Breast epithelium (tissue), 4 donors: ENCODE measurements at places on chromosomes 3 and 15.
A peak's percentile ranks its signal among the peaks of the same experiment; 100 is the strongest.

GRCh38 chr3:43764471-43764870, 73.7 kb downstream of the ABHD5 start:
- DNase-seq: no peak

- DNase-seq: no peak
Observed at GRCh38 chr3:120182613-120183511, 88.6 kb upstream of the GSK3B start.

- DNase-seq: no peak
Observed at GRCh38 chr3:40185029-40185695, 124.3 kb upstream of the EIF1B start.

DNA sequence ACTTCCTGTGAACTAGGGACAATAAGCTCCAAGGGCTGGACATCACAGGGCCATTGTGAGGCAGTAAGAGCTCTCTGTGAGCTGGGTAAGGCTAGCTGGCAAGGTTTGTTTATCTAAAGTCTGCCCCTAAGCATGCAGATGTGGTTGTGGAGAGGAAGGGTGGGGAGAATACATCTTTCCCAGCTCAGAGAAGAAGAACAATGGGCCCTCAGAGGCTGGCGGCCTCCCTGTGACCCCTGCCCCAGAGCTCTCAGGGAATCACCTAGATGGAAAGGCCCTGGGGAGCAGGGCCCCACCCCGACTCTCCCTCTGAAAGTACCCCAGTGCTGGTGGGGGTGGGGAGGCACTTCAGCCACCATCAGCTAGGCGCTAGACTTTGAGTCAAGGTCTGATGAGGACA, 4.3 kb upstream of the AP3B2 start:
- no peak for DNase-seq

- DNase-seq: no peak
Observed at GRCh38 chr15:22810033-22810852, 23.8 kb downstream of the NIPA1 start.

- DNase-seq: no peak
Observed at GRCh38 chr3:123155471-123156011, 46.2 kb upstream of the SEC22A start.

DNA sequence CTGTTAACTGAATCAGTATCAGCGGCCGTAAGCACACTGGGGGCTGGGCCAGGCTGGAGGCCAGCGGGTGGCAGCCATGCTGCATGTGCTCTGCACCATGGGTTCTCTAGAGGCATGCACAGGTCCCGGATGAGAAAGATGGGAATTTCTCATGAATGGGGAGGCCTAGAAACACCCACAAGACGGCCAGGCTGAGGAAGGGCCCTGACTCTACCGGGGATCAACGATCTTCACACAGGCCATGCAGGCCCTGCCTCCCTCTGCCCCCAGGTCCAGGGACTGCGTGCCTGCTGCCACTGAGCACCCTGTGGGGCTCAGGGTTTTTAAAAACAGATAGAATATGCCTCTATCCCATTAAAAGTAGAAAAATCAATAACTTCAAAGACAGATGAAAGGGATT, 32.7 kb downstream of the SLC41A3 start:
- DNase-seq: no peak

GRCh38 chr3:30520699-30521098, 85.7 kb upstream of the TGFBR2 start:
- no peak for DNase-seq

GRCh38 chr3:124780356-124780755, 50.1 kb downstream of the UMPS start:
- peak; percentile 65 for DNase-seq

DNA sequence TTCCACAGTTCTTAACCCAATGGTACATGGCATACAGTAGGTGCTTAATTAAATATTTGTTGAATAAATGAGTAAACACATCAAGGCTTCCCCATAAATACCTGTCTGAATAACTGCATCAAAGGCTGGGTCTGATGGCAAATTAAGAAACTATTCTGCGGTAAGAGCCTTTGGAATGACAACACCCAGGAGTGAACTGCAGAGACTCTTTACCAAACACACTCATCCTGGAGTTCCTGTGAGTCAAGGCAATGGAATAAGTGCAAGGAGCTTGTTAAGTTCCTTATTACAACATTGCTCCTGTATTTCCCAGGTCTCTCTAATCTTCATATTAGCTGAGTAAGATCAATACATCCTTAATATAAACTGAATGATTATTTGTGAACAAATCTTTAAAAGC, 119.9 kb upstream of the STT3B start:
- DNase-seq: no peak

DNA sequence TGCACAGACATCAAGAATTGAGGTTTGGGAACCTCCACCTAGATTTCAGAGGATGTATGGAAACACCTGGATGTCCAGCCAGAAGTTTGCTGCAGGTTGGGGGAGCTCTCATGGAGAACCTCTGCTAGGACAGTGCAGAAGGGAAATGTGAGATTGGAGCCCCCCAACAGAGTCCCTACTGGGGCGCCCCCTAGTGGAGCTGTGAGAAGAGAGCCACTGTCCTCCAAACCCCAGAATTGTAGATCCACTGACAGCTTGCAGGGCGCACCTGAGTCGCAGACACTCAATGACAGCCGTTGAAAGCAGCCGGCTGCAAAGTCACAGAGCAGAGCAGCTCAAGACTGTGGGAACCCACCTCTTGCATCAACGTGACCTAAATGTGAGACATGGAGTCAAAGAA, 34.6 kb upstream of the EPHA6 start:
- DNase-seq: no peak

GRCh38 chr3:15665510-15666150, 64.1 kb downstream of the BTD start:
- DNase-seq: no peak

DNA sequence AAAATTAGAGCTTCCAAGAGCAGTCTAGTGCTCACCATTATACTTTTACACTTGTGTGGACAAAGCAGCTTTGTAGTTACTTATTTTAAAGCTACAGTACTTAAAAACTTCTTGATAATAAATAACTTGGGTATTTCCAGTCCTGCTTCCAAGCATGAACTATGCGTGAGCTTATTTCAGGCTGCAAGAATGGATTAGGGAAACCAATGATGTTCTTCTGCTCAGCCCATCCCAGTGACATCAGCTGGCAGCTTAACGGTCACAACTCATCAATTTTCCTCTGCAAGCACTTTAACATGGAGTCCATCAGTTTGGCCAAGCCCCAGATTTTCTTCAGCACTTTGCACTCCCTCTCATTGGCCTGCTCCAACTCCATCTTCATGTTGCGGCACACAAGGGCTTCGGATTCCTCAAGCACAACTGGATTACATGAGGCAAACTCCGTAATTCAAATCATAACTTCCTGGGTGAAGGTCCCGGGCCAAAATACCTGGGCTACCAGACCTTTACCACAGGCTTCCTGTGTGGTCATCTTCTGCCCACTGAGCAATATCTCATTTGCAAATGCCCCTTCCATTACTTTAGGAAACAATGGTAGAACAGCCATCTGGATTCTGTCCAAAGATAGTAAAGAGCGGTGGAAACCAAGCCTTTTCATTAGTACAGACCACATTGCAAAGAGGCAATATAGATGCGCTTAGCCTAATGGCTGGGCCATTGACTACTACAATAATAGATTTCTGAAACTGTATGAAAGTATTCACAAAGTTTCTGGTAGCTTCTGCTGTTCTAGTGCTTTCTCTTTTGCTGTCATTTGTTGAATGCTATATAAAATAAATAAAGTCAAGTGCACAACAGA, 87.5 kb upstream of the DAZL start:
- DNase-seq: no peak

DNA sequence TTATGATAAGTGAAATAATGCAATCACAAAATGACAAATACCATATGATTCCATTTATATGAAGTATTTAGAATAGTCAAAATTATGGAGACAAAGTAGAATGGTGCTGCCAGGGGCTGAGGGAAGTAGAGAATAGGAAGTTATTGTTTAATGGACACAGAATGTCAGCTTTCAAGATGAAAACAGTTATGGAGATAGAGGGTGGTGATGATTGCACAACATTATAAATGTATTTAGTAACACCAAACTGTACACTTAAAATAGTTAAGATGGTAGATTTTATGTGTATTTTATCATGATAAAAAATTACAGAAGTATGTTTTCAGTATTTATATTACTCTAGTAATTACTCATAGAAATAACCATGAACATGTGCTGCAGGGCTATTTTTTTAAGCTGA, 100.8 kb upstream of the AZI2 start:
- no peak for DNase-seq

DNA sequence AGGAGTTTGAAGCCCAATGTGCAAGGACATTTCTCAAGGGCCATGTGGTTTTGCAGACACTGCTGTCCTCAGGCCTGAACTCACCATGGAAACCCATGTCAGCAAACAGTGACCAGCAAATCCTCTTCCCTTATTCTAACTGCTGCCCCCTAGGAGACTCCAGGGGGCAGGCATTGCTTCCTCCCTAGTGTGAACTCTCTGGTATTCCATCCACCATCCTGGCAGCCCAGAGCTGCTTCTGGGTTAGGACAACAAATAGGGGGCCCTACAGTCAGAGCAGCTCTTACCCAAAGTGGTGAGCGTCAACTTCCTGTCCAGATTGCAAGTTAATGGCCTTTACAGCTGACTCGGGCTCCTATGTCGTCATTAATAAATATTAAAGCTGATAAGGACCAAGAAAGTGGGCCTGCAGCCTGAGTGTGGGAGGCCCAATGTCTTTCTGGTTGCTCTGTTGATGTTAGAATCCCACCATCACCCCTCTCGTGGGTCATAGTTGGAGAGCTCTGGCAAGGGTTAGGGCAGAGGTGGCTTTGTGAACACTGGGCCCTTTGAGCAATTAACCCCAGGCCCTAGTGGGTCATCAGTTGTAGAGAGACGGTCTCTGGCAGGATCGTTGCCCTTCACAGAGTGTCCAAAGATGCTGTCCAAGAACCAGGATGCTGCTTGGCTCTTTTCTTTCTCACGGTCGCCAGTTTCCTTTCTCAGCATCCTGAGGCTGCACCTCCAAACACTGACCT, 41.5 kb downstream of the TGM4 start:
- no peak for DNase-seq

GRCh38 chr3:13352621-13353131, 67.4 kb downstream of the NUP210 start:
- no peak for DNase-seq

DNA sequence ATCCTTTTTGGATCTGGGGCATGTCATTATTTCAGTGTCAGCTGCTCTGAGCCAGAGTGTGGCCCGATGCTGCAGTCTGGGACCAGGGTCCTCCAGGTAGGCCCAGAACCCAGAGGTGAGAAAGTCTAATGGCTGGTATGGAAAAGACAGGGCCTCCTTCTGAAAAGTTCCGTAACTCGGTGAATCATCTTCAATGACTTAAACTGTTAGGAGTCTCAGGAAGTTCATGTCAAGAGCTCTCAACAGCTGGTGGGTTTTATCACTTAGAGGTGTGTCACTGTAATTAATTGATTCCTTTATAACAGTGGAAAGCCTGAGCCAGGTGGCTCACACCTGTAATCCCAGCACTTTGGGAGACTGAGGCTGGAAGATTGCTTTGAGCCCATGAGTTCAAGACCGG, 28.5 kb upstream of the PDE8A start:
- no peak for DNase-seq

- DNase-seq: no peak
Observed at GRCh38 chr3:183303690-183304089, 50.6 kb downstream of the B3GNT5 start.

- no peak for DNase-seq
Observed at GRCh38 chr3:160213191-160213590, 12.0 kb upstream of the C3orf80 start.

DNA sequence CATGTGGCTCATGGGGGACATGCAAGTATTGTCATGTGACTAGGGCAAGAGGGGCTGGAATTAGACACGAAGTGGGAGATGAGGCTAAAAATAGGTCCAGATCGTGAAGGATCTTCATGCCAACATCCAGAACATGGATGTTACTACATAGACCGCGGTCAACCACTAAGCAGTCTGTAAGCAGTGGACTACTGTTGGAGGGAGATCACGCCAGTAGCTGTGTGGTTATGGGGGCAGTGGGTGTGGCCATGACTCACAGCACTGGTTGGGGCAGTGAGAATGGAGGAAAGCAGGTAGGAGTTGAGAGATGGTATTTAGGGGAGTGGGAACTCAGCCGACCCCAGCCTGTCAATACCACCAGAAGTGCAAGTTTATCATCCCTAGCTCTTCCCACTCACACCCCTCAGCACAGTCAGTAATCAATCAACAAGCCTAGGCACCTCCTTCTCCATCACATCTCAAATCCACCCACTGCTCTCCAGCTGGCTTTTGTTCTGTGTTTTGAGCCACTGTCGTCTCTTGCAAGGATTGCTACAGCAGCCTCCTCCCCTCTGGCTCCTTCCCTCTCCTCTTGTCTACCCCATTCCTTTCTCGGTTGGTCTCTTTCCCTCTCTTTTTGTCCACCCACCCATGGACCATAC, 107.2 kb upstream of the ABHD17C start:
- DNase-seq: no peak

DNA sequence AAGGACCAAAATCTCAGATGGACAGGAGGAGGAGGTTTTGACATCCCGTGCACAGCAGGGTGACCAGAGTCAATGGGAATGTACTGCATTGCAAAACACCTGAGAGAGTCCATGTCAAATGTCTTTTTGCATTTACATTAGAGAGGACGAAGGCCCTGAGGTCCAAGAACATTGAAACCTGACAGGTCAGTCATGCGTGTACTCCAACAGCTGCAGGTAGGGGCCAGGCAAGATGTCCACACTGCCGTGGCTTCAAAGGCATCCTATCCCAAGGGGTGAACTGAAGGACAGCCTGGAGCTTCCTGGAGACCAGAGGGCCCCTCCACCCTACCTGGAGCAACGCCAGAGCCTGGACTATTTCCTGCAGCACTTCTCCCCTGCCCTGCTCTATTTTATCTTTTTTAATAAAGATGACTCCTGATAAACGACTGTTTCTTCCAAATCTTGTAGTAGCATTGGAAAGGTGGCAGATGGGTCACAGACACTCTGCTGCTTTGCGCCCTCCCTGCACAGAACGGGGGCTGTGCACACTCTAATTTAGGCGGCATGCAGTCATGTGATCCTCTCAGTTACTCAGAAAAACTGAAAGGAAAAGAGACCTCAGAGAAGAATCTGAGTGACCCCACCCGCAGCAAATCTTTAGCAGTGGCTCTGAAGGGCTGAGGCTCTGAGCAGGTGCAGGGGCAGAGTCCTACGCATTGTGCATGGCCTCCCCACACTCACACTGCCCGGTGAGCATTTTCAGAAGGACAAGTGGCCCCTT, 68.2 kb downstream of the HMCES start:
- no peak for DNase-seq

GRCh38 chr3:38595393-38595792, 54.1 kb downstream of the SCN5A start:
- DNase-seq: no peak

- no peak for DNase-seq
Observed at GRCh38 chr3:30671527-30672286, 65.3 kb downstream of the TGFBR2 start.

- DNase-seq: no peak
Observed at GRCh38 chr3:11120091-11120805, 34.0 kb upstream of the HRH1 start.
